ENCODE measurements at places on chromosomes 1 and 21.

- DNase-seq = no peak
Measured at GRCh38 chr21:35484851-35485250, 435.7 kb upstream of the RUNX1 start.

DNA sequence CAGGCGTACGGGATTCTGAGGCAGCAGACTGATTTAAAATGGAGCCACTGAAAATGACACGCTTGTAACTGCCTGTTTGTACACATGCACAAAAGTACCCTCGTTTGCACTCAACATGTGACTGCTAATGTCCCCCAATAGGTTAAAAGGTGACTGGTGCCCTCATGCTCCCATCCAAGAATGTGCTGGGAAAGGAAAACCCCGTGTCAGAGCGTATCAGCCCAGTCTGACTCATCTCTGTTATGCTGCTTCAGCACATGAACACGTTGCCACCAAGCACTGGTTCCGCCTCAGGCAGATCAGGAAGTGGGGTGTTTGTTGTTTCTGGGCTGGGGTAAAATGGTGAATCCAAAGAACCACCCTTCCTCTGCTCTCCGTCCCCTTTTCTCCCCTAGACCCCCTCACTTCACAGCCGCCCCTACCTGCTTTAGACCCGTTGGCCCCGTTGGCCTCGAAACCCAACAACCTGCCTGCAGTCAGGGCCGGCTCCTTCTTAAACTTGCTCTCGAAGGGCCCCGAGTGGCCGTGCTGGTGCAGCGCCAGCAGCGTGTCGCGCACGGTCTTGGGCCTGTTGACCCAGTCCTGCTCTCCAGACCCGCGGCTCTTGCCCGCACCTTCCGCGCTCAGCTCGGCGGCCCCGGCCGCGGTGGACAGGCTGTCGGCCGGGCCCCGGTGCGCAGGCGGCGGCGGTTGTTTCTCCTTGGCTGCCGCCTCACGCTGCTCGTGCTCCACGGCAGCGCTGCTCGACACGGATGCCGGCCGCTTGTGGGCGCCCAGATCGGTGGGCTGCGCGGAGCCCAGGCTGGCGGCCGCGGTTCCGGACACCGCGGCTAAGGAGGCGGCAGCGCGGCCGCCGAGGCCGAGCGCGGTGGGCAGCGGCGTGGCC, 1.7 kb downstream of the IRF2BP2 start:
- peak; percentile 87 for DNase-seq

GRCh38 chr1:10074059-10074851, 41.5 kb downstream of the UBE4B start:
- peak; percentile 27 for DNase-seq

- DNase-seq = no peak
Measured at GRCh38 chr1:243457363-243457982, 201.6 kb downstream of the SDCCAG8 start.

DNA sequence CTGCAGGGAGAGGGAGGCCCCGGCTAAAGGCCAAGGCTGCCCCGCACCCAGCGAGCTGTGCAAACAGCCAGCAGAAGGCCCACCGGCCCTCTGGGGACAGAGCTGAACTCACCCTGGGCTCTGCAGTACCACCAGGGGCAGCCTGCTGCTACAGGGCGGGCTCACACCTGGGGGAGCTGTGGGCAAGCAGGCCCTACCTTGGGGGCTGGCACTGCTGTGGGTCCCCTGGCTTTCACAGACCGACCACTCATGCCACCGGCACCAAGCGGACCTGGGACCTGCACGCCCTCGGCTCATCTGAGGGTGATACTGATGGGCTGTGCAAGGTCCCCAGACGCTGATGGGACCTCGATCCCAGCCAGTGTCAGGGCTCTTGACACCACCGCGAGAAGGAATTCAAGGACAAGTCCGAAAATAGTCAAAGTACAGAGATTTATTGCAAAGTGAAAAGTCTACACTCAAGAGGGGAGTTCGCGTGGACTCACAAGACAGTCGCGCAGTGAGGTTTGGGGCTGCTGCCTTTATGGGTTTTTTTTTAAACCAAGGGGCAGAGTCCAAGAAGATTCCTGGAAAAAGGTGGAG, 61.0 kb upstream of the ADARB1 start:
- no peak for DNase-seq

DNA sequence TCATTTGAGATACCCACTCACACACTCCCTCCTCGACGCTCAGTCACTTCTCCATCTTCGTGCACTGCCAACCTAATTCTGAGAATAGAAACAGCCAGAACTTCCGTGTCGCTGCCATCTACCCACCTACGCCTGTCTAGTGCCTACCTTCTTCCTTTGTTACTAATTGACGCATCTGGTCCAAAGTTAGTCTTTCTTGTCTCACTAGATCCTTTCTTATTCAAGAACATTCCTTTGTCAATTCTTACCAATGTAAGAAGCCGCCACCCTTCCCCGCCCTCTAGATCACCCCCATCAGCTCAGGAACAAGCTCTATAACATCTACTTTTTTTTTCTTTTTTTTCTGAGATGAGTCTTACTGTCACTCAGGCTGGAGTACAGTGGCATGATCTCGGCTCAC, 3.7 kb downstream of the PADI6 start:
- no peak for DNase-seq

DNA sequence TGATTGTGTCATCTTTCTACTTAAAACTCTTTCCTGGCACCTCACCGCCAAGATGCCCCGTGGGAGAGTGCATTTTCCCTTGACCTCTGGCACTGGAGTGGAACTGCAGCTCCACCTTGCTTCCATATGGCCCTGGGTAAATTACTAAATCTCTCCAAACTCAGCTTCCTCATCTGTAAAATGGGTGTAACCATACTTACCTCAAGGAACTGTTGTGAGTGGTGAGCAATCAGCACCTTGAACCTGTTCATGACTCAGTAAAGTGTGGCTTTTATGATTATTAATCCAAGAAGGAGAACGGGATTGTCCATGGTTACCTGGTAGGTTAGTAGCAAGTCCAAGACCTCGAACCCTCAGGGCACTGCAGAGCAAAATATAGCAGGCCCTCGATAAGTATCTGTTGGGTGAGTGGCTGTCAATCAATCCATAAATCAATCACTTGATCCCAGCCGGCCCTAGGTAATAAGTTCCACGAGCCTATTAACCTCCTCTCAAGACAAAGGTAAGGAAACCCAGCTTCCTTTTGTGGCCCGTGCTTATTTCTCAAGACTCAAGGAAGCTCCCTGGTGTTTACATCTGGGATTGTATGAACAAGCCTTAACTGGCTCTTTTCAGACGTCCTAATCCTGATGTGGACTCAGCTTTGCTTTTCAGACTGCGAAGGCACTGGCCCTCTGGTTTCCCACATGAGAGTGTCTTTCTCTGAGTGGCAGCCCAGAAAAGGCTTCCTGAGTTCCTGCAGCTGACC, 114.0 kb upstream of the GJB5 start:
- no peak for DNase-seq

DNA sequence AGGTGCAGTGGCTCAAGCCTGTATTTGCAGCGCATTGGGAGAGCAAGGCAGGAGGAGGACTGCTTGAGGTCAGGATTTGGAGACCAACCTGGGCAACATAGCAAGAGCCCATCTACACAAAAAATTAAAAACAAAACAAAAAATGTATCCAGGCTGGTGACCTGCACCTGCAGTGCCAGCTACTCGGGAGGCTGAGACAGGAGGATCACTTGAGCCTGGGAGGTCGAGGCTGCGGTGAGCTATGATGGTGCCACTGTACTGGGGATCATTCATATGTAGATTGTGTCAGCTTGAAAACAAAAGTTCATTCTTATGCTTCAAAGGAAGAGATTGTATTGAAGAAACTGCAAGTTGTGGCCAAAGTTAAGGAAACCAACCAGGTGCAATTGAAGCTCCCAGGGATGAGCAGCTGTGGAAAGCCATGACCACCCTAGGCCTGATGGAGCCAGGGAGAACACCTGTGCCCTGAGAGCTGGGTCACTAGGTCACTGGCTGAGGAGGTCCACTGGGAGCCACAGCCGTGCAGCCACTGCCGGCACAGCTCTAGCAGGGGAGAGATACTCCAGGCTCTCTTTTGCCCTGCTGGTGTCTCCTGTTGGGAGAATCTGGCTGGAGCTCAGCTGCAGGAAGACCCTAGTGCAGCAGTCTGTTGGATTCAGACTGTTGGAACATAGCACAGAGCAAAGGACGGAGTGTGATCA, 13.3 kb upstream of the BRWD1 start:
- DNase-seq = no peak

DNA sequence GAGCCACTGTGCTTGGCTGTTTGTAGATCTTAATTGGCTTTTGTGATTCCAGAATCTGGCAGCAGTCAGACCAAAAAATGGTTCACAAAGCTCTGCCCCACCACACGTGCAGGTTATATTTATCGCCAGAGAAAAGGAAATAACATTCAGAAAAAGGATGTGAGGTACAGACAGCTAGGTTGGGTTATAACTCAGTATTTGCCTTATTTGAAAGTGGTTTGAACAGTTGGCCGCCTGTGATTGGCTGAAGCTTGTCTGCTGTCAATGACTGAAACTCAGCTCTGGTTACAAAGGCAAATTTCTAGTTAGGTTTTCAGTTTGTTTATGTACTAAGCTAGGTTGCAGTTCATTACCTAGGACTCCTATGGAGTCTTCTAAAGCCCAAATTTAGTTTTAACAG, 9.6 kb downstream of the SH3BGR start:
- DNase-seq = no peak

DNA sequence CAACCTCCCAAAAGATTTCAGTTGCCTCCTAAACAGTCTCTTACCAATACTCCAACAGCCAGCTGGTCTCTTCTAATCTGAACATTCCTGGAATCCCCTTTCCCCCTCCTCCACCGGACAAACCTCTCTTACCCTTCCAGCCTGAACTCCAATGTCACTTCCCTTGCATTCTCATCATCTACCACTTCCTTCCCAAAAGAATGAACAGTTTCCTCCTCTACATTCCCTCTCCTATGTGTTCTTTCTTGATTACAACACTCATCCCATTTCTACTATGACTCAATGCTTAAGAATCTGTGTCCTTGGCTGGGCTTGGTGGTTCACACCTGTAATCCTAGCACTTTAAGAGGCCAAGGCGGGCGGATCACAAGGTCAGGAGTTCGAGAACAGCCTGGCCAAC, 417.1 kb downstream of the SETD4 start:
- no peak for DNase-seq

GRCh38 chr1:196060539-196060938, 547.7 kb downstream of the KCNT2 start:
- no peak for DNase-seq

- no peak for DNase-seq
Measured at GRCh38 chr1:159877695-159878444, 15.4 kb upstream of the VSIG8 start.

DNA sequence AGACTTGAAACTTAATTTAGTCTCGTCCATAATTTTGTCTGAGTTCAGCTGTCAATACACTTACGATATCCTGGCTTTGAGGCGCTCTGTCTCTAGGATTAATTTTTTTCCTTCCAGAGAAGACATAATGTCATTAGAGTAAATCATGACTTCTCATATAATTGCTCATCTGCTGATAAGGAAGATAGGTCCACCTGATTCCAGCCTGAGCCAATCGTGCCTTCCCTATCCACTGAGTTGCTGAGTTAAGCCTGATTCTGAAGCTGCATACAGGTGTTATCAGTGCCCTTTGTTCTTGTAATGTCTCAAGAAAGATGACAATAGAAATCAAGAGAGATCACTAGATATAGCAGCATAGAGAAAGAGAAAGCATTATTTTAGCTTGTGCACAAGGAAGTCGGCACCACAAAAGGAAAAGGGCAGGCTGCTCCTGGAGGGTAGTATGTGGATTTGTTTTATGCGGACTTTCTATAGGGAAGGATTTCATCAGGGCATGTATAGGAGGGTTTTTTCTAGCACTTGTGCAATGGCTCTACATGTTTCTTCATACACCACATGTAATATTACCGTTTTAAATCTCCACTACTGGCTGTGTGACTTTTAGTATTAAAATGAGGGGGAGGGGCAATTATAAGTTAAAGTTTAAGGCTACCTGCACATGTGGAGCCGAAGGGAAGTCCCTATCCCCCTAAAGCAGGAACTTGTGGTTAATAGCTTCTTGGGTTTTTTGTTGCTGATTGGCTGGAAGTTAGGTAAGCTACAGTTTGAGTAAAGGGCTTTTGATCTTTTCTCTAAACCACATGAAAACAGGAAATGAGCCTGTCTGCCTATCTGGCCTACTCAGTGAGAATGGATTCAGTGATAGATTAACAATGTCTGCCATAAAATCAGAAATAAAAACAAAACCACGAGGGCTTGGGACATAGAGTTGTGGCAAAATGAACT, 133.4 kb downstream of the PLPPR5 start:
- peak; percentile 67 for DNase-seq

DNA sequence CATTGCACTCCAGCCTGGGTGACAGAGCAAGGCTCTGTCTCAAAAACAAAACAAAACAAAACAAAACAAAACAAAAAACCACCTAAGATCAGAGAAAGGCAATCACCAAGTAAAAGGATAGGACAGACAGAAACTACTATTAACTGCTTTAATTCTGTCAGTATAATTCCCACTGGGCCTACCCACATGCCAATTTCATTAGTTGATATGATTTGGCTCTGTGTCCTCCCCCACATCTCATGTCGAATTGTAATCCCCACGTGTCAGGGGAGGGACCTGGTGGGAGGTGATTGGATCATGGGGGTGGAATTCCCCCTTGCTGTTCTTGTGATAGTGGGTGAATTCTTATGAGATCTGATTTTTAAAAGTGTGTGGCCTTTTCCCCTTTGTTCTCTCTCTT, 27.2 kb upstream of the CAPZB start:
- DNase-seq = no peak

DNA sequence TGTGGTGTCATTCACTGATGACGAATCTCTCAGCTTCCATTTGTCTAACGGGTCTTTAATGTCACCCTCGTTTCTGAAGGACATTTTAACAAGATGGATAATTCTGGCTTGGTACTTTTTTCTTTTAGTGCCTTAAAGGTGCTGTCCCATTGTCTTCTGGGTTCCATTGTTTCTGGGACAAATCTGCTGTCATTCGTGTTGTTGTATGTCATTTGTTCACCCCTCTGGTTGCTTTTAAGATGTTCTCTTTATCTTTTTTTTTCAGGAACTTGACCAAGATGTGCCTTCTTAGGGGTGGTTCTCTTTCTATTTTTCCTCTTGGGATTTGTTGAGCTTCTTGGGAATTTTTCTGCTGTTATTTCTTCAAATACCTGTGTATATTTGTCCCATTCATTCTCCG, 14.0 kb upstream of the MMEL1 start:
- no peak for DNase-seq

DNA sequence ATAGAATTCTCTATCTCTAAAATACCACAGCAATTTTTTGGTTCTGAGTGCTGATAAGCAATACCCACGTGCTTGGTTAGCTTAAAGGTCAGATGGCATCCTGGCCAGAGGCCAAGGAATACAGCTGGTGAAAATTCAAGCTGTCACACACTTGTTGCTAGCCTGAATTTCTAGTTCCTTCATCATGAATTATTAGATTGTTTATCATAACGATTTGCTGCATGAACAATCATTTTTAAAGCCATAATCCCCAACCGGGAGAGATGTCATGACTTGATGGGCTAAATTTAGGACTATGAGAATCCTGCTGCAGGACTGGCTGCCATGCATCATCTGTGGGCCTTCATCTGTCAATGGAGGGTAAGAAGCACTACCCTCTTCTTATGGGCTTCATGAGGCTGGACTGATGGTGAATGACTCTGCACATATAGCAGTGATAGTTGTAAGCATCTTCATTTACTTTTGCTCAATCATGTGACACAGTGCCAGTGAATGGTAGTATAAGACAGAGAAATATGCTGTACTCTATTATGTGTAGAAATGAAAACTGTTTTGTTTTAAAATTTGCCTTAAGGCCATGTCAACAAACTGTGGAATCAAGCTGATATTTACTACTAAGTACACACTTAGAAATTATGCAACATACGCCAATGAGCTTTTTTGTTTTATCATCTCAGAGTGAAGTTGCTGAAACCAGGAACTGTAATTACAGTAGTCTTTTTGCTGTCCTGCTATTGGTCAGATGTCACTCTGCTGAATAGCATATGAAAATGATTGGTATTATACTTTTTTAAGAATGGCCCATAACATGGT, 80.5 kb upstream of the RALGPS2 start:
- DNase-seq = no peak
